ENCODE measurements at places on chromosomes 7 and 10.

DNA sequence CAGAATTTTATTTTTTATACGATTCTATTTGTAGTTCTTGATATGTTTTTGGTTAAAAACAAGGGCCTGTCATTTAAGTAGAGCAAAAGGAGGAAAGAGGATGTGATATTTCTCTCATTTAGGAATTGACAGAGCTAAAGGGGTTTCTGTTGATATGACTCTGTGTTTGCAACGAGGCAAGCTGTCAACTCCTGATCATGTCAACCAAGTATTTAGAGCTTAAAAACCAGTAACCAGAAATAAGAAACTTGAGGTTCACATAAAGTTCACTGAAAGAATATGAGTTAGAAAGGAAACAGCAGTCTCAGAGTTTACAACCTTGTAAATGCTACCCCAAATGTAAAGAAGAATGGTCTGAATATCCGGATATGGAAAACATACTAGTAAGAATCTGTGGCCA is 434.2 kb downstream of the PARD3 start:
- no peak for DNase-seq

DNA sequence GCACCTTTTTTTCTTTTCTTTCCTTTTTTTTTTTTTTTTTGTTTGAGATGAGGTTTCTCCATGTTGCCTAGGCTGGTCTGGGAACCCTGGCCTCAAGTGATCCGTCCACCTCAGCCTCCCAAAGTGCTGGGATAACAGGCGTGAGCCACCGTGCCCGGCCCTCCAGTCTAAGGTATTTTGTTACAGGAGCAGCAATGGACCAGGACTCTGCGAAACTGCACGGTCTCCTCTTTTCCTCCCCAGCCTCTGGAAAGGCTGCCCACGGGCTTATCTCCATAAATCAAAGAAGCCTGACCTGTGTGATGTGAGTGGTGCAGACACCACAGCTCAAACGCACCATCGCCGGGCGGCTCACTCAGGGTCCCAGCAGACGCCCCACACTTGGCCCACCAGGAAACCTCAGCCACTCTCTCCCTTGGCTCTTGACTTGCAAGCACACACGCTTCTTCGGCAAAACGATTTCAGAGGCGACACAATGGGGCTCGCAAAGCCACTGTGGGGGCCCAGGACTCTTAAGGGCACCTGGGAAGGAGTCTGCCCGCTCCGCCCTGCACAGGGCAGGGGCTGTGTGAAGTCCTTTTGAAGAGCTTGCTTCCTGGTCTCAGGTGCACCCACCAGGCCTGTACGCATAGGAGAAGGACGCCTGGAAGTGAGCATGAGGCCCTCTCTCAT is 20.6 kb downstream of the WDR86 start:
- DNase-seq = no peak

GRCh38 chr10:31318382-31318853 is 598 bp upstream of the ZEB1 start:
- DNase-seq = peak; percentile 60

DNA sequence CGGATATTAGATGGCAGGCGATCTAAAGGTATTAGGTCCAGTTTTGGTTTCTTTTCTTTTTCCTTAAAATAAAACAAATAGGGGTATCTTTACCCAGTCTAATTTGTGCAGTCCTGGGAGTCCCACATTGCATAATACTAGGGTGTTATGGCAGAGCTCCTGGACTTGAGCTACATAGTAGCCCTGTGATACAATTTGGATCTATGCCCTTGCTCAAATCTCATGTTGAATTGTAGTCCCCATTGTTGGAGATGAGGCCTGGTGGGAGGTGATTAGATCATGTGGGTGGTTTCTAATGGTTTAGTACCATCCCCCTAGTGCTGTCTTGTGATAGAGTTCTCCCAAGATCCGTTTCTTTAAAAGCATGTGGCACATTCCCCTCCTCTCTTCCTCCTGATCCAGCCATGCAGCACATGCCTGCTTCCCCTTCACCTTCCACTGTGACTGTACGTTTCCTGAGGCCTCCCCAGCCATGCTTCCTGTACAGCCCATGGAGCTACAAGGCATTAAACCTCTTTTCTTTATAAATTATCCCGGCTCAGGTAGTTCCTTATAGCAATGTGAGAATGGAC is 141.9 kb downstream of the RPS24 start:
- no peak for DNase-seq

DNA sequence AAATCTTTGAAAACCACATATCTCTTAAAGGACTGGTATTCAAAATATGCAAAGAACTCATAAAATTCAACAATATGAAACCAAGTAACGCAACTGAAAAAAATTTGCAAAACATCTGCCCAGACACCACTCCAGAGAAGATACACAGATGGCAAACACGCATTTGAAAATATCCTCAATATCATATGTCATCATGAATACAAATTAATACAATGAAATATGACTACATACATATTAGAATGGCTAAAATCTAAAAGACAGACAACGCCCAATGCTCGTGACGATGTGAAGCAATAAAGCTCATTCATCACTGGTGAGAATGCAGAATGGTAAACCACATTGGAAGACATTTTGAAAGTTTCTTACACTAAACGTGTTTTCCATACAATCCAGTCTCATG is 770.1 kb upstream of the CELF2 start:
- DNase-seq = no peak

DNA sequence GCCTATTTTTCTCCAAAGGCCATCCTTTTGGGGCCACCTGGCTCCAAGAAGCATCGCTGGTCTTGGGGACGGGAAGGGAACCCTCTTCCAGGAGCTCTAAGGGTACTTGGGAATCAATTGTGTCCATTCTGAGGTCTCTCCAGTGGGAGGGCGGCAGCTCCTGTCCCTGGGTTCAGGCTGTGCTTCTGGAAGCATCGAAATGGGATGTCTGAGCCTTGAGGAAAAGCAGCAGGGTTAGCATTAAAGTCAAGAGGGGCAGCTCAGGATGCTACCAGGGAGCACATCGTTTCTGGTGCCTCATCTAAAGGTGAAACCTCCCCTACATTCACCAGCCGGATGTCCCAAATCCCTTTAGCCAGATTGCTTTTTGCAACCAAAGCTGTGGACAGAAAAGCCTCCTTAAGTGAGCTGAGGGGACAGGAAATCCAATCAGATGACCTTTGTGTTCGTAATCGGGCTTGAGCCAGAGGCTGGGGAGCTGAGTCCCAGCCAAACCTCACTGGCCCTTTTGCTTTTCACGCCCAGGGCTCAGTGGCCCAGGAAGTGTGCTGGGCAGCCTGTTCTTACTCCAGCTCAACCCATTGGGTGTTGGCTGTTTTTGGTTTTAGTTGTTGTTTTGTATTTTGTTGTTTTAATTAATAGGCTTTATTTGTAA is 88.8 kb upstream of the ANLN start:
- no peak for DNase-seq

- no peak for DNase-seq
These were observed 63.2 kb downstream of the CYP51A1 start for GRCh38 chr7:92071032-92071431.

- DNase-seq = no peak
These were observed 104.9 kb downstream of the SPDYE5 start for GRCh38 chr7:75596727-75597614.

- no peak for DNase-seq
These were observed 33.8 kb downstream of the NACAD start for GRCh38 chr7:45055016-45055415.

GRCh38 chr10:49034925-49035324 is 80.4 kb downstream of the VSTM4 start:
- DNase-seq = no peak

DNA sequence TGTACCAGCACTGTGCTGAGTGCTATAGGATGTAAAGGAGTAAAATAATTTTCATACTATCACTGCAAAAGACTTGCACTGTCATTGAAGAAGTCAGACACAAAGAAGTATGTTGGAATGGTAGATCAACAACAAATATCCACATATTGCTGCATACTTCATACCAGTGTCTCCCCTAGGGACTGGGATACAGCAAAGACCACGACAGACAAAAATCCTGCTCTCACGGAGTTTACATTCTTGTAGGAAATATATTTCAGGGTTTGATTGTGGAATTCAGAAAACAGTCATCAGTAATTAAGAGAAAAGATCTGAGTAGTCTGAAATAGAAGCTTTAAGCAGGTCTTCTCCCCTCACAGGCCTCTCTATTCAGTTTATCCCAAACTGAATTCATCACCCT is 49.4 kb upstream of the PLXNA4 start:
- no peak for DNase-seq

DNA sequence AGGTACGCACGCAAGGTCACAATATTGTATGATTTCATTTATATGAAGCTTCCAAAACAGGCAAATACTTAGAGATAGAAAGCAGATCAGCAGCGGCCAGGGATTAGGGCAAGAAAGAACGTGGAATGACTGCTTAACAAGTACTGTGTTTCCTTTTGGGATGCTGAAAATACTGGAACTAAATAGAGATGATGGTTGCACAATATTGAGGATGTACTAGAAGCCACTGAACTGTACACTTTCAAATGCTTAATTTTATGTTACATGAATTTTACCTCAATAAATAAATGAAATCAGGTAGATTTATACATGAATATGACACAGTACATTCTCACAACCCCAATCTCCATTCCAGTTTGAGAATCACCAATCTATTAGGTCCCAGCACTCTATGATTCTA is 15.6 kb downstream of the SEM1 start:
- DNase-seq = no peak

DNA sequence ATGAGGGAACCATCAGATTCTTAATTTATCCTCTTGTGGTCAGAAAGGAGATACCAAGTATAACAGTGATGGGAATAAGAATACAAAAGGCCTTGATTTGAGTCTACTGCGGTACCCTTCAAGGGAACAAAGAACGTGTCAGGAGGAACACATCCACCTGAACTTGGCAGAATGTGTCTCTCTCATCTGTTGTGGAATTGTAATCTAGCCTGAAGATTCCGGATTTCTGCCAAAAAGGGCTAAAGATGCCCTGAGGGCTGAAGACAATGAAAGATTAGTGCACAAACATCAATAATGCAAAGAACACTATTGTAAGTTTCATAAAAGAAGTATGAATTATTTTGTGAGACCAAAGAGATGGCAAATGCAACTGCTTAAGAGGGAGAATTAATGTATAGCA is 134.8 kb downstream of the RELN start:
- DNase-seq = no peak

GRCh38 chr10:34664706-34665105 is 150.4 kb downstream of the PARD3 start:
- DNase-seq = no peak

GRCh38 chr10:67088036-67088435 is 162.2 kb downstream of the LRRTM3 start:
- no peak for DNase-seq

DNA sequence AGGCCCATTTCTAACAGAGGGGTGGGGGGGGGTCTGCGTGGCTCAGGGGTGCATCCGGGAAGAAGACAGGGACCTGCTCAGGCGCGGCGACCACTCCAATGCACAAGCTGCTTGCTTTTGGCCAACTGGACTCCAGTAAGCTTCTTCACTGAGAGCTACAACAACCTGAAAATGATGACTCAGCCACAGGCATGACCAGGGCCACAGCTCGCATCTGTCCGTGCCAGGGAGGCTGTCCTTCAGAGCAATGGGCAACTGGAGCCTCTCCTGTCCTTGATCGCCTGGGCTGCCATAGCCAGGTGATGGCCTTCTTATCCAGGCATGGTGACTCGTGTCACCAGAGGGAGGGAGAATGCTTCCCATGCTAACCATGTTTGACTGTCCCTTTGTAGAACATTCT is 81.6 kb upstream of the RNF32 start:
- DNase-seq = no peak

Data from stimulated activated CD8-positive, alpha-beta memory T cell treated with anti-CD3 and anti-CD28 coated beads, Interleukin-15, amount 100 ng/mL, for 4 hours (primary cell).